ENCODE measurements at places on chromosomes 16 and 17.

GRCh38 chr17:79132271-79133064 lies 57.8 kb downstream of the ENGASE start:
- DNase-seq, result peak; percentile 67

GRCh38 chr17:32490101-32490482 lies 3.3 kb downstream of the CDK5R1 start:
- DNase-seq, result no peak

GRCh38 chr16:74030000-74030706 lies 266.5 kb upstream of the PSMD7 start:
- DNase-seq, result no peak

DNA sequence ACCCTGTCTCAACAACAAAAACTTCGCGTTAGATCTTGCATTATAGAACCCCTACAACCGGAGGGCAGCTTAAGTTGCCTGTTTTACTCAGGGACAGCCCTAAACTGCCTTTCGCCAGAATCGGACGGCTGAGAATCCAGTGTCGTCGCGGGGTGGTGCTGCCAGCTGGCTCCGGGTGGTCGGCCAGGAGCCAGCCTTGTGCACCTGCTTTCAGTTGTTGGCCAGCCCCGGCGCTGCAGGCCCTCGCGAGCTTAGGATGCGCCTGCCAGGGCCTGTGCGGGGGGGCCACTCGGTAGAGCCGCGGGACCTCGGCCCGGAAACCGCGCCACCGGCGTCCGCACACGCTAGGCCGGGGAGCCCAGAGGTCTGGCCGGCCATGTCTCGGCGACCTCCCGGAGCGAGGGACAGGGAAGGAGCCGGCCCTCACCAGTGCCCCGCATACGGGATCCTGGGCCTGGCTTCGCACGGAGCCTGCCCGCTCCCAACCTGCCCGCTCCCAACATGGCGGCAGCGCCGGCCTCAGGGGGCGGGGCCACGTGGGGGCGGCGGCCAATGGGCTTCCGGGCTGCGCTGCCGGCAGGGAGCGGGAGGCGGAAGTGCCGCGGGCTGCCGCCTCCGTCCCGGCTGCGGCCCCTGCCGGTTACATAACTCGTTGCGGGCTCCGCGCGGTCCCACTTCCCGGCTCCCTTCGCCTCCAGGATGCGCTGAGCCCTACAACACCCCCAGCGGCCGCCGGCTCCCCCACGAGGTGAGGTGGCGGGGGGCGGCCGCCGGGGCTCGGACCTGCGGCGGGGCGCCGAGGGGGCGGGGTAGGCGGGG lies 14.2 kb downstream of the NAA60 start:
- peak; percentile 67 for DNase-seq

DNA sequence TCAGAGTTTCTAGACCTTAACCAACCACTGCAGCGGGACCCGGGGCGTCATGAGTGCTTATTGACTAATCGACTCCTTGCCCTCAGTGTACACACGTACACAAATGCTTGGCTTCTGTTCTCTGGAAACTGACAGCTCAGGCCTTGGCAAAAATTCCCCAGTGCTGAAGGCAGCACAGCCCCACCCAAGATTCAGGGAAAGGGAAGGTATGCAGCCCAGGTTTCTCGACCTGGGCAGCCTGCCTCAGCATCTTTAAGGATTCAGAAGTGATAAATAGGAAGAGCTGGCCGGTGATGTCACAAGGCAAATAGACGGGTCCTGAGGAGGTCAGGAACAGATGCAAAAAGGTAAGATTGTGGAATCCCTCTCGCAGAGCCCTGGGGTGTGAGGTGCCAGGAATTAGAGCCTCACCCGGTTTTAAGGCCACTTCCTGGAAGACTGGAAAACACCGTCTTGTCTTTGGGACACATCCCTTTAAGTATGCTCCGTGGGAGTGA lies 9.0 kb upstream of the CDH3 start:
- no peak for DNase-seq

DNA sequence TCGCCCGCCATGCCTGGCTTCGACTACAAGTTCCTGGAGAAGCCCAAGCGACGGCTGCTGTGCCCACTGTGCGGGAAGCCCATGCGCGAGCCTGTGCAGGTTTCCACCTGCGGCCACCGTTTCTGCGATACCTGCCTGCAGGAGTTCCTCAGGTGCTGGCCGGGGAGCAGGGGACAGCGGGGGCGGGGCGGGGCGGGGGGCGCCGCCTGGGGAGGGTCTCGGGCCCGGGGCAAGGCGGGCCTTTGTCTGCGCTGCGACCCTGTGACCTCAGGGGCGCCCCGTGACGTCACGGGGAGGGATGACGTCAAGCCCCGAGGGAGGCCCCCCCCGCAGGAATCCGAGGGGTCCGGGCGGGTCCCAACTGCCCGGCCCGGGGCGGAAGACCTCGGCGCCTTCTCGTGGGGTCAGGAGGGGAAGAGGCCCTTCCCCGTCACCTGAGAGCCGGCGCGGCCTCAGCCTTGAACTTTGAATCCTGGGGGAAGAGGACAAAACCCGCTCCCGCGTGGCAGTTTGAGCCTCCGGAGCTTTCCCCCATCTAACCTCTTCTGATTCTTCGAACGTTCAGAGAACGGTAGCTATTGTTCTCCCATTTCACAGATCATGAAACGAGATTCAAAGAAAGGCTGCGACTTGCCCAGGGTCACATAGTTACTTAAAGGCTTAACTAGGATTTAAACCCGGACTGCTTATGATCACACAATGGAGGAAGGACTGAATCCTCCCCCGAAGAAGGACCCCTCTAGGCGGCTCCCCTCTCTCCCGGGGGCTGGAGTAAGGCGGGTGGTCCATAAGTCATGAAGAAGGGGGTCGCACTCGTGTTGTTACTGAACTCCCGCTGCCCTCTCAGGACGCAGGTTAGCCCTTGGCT lies 527 bp downstream of the TRAF4 start:
- peak; percentile 8 for DNase-seq

DNA sequence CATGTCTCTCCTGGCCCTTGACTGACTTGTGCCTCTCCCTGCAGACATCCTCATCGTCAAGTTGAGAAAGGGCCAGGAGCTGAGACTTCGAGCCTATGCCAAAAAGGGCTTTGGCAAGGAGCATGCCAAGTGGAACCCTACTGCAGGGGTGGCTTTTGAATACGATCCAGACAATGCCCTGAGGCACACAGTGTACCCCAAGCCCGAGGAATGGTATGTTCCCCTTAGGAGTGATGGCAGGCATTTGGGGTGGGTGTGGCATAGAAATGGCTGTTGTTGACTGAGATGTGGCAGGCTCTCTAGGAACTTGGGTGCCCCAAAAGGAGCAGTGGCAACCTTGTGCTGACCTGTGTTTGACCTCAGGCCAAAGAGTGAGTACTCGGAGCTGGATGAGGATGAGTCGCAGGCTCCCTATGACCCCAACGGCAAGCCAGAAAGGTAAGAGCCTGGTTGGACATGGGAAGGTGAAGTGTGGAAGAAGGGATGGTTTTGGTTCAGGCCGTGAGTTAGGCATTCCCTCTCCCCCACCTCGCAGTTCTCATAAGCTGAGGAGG lies 7.5 kb downstream of the POLR2C start:
- DNase-seq, result no peak

DNA sequence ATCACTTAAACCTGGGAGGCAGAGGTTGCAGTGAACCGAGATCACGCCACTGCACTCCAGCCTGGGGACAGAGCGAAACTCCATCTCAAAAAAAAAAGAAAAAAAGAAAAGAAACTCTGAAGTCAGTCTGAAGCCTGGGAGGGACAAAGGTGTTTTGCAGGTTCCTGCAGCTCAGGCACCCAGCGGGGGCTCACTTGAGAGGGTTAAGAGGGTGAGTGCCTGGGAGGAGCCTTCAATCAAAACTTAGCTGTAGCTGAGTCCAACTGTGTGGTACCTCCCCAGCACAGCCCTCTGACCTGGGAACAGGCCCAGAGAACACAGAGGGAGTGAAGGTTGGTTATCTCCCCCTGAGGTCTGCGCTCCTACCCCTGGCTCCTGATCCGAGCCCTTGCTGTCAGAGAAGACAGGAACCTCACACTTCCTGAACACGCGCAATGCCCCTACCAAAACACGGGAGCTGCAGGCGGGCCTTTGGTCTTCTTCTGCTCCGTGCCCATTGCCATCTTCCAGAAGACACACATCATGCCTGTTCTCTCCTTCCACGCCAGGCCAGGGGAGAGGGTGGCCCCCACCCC lies 20.4 kb upstream of the ZC3H18 start:
- DNase-seq, result no peak

- DNase-seq, result no peak
Observed at GRCh38 chr16:68646953-68647659, 2.0 kb downstream of the CDH3 start.

GRCh38 chr16:16009401-16009800 lies 60.0 kb downstream of the ABCC1 start:
- DNase-seq, result no peak

GRCh38 chr17:44972953-44973352 lies 4.8 kb upstream of the C1QL1 start:
- DNase-seq, result no peak

- DNase-seq, result peak; percentile 48
Observed at GRCh38 chr17:47615766-47616424, 33.8 kb upstream of the KPNB1 start.

DNA sequence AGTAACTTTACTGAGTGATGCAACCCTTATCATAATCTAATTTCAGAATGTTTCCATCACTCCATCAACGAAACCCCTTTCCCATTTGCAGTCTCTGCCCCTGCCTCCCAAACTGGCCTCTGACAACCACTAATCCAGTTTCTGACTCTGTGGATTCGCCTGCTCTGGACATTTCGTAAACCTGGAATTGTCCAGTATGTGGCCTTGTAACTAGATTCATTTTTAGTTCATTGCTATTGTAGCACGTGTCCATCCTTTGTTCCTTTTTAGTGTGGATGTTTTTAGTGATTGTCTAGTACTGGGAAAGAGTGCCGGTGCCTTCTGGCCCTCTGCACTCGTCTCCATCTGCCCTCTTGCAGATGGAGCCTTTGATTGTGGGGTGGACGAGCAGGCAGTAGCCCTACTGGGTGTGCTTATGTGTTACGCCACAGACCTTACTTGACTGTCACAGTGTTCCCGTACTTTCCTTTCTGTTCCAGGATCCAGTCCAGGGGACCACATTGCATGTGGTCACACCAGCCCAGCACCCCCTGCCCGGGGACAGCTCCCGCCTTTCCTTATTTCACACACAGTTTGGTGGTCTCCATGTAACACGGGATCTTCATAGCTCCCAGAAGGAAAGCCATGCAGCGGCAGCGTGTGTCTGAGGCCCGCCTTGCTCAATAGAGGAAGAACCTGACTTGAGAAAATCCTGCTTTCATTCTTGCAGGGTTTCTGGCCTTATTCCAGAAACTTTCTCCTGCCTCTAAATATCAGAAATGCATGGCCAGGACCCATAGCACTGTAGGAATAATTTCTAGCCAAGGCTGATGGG lies 8.8 kb downstream of the KIAA0513 start:
- DNase-seq, result no peak

GRCh38 chr17:34663714-34664113 lies 84.3 kb downstream of the TMEM132E start:
- DNase-seq, result no peak

GRCh38 chr17:75590314-75590761 lies 2.7 kb downstream of the MYO15B start:
- DNase-seq, result no peak

DNA sequence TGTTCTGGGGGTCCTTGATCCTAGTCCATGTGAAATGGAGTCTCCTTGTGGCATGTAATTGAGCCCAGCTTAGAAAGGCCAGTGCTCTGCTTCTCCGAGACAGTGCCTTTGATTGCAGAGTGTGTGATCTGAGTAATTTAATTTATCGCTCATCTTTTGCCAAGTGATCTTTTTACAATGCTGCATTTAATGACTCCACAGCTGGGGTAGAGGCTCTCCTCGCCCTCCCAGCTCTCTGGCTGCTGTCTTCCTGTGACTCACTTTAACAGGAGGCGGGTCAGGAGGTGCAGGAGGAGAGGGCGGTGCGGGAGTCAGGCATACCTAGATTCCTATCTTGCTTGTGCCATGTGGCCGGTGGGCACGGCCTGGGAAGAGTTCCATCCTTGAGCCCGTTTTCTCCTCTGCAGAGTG lies 113.4 kb upstream of the FOXF1 start:
- no peak for DNase-seq

DNA sequence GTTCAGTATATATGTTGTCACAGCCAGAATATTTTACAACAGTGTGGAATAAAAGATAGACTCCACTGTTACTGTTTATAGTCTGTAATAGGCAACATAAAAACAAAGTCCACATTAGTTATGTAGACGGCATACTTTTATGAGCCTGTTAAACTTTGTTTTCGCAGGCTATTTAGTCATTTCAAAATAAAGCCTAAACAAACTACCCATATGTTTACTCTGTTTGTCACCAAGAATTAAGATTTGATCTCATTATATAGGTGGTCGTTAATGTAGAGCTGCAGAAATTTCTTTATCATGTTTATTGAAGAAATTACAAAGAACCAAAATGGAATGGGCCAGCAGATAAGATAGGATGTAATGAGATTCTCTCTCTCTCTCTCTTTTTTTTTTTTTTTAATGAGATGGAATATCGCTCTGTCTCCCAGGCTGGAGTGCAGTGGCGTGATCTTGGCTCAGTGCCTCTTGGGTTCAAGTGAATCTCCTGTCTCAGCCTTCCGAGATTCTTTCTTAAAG lies 943.8 kb upstream of the SOX9 start:
- DNase-seq, result no peak

DNA sequence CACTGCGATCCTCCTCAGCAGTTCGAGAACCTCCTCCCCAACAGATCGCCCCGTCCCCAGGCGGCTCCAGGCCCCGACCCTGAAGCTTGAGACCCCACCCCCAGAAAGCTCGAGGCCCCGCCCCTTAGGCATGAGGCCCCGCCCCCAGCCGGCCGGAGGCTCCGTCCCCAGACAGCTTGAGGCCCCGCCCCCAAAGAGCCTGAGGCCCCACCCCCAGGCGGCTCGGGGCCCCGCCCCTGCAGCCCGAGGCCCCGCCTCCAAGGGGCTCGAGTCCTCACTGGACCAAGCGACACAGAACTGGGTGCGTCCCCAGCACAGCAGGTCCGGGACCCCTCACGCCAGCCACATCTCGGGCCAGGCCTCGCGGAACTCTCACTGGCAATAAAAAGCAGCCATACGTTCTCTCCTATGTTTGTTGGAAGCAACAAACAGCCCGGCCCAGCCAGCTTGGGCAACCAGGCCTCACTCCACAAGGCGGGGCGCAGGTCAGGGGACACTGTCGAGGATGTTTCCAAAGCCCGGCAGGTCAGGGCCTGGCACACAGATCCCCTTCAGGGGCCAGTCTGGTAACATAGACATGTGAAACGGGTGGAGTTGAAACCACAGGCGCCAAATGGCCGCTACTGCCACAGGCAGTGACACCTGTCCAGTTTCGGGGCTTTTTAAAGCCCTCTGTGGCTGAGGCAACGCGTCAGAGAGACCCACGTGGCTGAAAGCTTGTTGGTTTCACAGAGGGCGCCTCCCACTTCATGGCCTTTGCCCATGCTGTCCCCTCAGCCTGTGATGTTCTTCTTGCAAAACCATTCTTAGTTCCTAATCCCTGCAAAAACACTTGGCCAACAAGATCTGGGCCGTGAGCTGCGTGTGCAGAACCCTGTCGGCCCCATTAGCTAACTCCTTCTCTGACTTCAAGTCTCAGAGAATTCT lies 224.2 kb downstream of the PARN start:
- DNase-seq, result no peak

Measured in NCI-H1105 treated with DMSO at 0.1 percent for 48 hours (cell line).